ENCODE measurements at places on chromosomes 11 and 22.
A peak's percentile ranks its signal among the peaks of the same experiment; 100 is the strongest.

GRCh38 chr11:21511835-21512440 lies 680.9 kb upstream of the ANO5 start:
- DNase-seq = no peak

DNA sequence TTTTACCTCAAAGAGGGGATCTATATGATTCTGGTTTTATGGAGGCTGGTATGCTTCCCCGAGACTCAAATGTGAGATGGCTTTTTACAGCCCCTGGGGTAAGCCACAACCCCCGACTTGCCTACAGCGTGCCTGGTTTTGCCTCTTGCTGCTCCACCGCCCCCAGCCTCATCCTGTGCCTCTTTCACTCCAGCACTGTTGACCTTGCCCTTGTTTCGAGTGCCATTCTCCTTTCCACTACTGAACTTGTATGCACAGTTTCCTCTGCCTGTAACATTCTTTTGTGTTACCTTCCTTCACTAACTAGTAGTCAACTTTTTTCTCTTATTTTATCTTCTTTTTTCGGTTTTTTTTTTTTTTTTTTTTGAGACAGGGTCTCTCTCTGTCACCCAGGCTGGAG lies 219.0 kb upstream of the ZBED5 start:
- DNase-seq = no peak

DNA sequence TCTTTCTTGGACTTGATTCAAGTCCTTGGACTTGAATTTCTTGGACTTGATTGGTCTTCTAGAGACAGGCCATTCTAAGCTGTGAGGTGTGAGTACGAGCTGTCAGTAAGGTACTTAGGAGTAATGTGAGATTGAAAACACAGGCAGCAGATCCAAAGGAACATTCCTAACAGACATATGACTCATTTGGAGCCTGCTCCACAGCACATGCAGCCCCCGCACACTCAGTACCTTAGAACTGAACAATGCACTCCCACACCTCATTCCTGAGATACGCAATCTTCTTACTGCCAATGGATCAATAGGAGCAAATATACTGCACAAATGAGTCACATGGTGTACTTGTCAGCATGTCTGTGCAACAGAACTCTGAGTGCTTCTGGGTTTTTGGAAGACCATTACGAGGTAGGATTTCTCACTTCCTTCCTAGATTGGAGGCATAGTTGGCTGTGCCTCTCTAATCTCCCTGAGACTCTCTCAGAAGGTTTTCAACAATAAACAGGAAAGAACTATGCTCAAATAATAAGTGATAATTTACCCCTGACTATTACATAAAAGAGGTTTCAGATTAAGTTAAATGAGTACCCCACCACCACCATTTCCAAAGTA lies 243.1 kb downstream of the KCNA4 start:
- DNase-seq = no peak

DNA sequence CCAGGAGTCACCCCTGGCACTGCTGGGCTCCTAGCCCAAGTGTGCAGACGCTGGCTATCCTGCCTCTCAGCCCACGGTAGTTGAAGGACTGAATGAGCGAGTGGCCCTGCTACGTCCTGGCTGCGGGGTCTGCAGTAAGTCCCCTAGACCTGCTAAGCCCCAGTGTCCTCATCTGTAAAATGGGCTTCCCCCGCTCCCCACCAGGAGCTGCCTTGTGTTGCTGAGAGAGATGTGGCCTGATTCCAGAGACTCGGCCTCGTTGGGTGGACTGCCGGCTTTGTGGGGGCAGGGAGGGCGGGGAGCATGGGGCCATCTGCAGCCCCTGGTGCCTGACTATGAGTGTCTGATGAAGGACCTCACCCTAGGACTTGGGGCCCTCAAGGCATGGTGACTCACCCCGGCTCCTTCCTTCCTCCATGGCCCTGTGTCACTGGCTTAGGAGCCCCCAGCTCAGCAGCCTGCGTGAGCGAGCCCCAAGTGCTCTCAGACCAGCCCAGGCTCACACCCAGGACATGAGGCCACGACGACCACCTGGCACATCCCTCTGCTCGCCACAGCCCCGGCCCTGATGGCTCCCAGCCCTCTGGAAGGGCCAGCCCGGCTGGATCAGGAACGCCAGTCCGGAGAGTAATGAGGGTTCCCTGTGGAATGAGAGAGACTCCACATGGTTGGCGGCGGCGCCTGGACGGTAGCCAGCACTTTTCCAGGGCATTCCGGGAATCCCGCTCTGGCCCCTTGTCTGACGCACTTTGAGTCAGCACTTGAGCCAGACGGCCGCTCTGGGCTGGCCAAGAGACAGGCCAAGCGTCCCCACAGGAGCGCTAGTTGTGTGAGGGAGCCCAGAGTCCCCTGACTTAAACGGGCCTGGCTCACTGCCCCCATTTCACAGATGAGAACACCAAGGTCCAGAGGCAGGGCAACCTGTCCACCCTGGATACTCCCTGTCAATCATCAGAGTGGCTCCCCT lies 50.5 kb upstream of the SHISAL1 start:
- peak; percentile 86 for DNase-seq

DNA sequence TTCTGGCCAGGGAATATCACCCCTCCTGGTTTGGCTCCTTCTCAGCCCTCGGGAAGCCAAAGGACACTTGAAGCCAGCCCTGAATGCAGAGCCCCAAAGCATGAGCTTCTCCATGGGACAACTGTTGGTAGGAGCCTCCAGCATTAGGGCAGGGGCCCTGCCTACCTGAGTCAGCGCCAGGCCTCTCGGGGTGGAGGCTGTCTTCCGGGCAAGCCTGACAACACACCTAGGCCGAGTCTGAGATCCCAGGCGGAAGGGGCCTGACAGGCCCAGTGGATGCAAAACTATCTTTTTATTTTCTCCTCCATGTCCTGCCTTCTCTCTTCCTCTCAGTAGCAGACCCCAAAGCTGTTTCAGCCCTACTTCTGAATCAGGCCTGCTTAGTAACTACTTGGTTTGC lies 27.6 kb downstream of the RCOR2 start:
- DNase-seq = no peak

All from spleen (tissue), 13 donors.